ENCODE measurements at places on chromosomes 5 and 9.

GRCh38 chr9:96612966-96613589, 6.6 kb downstream of the CDC14B start:
- no peak for DNase-seq

DNA sequence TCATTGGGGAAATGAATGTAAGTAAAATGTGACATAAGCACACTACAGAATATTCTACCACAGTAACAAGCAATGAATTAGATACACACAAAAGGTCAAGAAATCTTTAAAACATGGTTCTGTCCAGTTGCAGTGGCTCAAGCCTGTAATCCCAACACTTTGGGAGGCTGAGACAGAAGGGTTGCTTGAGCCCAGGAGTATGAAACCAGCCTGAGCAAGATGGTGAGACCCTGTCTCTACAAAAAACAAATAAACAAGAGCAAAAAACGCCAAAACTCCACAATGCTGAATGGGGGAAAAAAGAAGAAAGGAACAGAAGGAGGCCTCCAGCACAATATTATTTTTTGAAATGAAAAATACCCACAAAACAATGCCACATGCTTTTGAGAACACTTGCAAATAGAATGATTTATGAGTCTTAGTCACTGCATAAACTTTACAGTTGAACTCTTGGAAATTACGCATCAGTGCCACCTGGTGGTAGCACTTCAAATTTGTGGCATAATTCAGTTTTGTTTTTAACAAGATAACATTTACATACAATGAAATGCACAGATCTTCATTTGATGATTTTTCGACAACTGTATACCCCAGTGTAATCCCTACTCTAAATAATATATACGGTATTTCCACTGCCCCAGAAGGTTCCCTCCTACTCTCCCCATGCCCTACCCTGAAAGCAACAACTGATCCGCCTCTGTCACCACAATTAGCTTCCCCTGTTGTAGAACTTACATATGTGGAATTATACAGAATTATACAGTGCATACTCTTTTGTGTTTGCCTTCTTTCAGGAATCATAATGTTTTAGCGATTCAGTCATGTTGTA, 14.4 kb upstream of the SPINK4 start:
- DNase-seq, result peak; percentile 79

DNA sequence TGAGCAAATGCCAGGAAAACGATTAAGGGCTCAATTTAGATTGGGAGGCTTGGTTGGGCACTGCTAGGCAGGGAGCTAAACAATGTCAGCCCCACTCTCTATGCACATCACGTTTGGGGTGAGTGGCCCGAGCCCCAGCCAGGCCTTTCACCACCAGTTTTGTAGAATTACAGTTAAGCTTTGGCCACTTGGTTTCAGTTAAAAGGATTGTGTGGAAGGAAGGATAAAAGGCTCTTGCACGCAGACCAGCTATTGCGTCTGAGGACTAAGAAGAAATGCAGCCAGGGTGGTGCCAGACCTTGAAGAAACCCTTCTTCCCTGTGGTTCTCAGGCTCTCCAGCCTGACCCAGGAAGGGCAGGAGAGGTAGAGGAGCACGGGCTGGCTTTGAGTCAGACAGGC, 125.3 kb upstream of the SLC44A1 start:
- no peak for DNase-seq

GRCh38 chr9:133615186-133615585, 6.0 kb upstream of the FAM163B start:
- DNase-seq, result no peak

GRCh38 chr9:93603011-93603410, 26.6 kb downstream of the PHF2 start:
- DNase-seq, result no peak

DNA sequence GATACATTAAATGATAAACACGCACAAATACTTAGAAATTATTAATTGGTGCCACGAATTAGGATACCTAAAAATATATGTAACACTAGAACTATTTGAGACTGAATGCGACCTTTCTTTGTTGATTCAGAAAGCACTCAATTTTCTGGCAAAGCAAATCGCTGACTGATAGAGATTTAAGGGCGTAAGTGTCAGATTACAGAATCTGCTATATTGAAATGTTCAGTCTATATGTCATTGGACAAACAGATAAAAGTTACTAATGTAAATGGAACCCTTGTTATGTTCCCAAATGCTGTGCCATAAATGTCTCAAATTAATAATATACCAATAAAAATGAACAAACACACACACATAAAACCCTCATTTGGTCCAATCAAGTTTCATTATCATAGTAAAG, 137.9 kb downstream of the MPDZ start:
- DNase-seq, result no peak

GRCh38 chr9:7739595-7739994, 60.0 kb downstream of the DMAC1 start:
- no peak for DNase-seq

DNA sequence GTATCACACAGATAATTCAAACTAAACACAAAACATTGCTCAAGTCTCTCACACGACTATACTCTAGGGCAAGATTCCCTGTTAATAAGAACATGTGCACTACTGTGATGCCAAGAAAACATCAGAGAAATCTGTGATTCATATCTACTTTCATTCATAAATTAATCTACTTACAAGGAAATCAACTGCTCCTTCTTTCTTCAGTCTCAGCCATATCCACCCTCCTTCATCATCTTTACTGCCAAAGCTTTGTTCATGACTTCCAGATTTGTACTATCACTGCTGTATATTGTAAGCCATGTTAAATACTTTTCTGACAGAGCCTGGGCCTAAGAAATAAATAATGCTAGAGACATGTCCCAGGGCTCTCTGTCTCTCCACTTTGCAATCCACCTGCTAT, 35.1 kb downstream of the CTNNAL1 start:
- DNase-seq, result peak; percentile 31

DNA sequence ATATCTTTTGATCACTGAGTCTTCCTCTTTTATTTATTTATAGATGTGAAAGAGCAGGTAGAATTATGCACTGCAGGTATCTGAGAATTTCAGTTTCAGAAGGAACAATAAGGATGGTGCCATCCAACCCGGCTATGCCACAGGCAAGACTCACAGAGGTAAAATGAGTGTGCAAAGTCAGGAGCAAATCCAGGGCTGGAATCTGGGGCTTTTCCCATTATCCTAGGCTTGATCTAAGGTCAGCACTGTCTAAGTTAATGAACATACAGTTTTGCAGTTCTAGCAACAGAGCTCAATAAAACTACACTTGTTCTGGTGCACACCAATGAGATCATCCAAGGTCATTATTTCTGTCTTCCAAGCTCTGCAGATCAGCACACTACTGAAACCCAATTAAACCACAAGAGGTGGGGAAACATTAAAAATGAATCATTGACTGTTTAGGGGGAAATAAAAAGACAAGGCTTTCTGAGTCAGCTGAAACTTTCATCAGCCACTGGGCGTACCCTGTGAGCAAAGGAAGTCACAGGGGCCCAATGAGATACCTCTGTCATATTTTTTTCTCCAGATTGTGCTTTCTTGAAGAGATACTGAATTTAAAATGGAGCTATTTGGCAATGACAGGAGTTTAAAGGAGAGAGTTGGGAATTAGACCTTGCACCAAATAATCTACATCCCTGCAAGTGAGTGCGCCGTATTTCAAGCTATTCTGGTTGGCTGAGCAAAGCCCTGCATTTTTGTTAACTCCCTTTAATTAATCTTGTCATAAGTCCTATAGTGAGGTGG, 662.2 kb upstream of the ZNF608 start:
- peak; percentile 82 for DNase-seq

DNA sequence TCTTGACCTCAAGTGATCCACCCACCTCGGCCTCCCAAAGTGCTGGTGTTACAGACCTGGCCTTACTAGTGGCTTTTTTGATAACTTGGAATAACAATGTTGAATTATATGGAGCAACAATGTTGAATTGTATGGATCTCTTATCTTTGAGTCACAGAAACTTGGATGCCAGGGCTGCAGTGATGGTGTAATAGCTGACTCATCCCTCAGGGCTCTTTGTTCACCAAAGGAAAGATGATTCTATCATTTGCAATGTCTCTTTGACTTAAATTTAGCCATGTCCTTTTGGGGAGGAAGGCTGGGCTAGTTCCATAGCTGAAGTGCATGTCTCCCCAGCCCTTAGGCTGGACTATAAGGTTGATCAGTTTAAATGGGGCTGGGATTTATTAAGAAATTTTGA, 172.3 kb downstream of the PDZD2 start:
- DNase-seq, result peak; percentile 89

DNA sequence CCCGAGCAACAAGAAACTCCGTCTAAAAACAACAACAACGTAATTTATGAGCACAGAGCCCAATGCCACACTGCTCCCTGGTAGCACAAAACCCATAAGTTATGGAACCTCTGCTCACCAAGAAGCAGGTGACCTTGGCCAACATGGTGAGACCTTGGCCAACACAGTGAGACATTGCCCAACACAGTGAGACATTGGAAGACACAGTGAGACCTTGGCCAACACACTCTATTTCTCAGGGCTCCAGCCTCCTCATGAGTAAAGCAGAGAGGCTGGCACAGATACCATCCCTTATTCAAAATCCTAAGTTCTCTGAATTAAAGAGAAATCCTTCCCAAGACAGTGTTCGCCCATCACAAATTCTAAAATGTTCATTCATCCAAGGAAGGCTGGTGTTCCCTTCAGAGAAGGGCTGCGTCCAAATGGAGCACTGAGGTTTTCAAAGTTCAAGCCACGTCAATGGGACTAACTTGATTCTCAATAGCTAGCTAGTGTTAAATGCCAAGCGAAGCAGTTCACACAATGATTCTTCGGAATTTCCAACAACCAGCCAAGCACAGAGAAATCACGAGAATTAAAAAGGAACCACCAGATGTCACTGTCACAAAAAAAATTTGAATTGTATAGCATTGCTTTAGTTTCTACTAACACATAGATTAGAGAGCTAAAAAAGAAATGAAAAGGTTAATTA, 29.5 kb downstream of the TTC39B start:
- peak; percentile 31 for DNase-seq

- DNase-seq, result no peak
Observed at GRCh38 chr9:18488886-18489285, 14.9 kb downstream of the ADAMTSL1 start.

- peak; percentile 3 for DNase-seq
Observed at GRCh38 chr9:110452227-110452801, 114.7 kb upstream of the TXNDC8 start.

DNA sequence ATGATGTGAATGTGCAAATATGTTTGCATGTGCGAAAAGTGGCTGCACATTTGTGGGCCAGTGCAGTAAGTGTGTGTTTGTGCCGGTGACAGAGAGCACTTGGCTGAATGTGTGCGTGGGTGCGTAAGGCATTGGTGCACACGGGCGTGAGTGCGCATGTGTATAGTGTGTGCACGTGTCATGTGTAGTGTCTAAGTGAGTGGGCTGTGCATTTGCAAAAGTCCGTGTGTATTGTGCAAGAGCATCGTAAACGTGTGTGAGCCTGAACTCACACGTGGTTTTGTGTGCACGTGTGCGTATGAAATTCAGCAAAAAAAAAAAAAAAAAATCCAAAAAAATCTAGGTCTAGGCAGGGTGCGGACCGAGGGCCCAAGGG, 6.5 kb upstream of the EBF1 start:
- DNase-seq, result peak; percentile 25

DNA sequence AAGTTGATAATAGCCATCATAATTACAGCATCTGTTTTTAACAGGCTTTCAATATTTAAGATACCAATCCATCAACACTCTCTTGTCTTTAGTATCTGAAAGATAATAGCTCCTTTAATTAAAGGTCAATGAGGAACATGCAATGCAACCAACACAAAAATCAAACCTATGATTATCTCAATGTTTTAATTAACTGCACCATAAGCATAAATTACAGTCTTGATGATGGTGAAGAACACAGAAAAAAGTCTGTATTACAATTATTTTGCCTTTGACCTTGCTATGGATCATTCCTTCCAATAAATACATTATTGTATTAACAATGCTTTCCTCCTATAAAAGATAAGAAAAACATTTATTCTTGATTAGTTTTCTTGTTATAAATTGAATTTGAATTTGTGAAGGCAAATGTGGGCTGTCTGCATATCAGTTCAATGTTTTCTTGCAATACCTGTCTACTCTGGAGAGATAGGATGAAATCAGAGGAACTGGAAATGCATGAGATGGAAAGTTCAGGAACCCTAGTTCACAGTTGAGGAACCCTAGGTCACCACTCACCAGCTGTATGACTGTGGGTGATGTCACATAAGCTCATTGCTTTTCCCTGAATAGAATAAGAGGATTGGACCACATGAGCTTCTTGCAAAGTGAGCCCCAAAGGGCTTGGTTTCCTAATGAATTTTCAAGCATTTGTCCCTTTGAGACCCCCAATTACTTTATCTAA, 58.5 kb upstream of the ANXA1 start:
- DNase-seq, result no peak

DNA sequence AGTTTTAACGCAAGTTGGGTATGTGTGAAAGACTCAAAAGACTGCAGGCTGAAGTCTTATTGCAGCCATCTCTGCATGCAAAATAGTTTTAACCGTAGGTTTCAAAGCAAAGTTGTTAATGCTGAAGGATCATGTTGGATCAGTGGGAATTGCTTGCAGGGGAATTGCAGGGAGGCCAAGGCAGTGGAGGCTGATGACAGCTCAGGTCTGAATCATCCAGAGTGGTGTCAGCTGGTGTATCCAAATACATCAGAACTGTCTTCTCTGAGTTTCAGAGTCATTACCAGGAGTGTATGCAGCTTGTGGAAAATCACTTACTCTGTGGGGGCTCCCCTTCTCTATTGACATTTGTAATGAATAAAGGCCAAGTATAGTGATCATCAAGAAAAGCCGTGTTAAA, 435.7 kb downstream of the SH3GL2 start:
- no peak for DNase-seq

DNA sequence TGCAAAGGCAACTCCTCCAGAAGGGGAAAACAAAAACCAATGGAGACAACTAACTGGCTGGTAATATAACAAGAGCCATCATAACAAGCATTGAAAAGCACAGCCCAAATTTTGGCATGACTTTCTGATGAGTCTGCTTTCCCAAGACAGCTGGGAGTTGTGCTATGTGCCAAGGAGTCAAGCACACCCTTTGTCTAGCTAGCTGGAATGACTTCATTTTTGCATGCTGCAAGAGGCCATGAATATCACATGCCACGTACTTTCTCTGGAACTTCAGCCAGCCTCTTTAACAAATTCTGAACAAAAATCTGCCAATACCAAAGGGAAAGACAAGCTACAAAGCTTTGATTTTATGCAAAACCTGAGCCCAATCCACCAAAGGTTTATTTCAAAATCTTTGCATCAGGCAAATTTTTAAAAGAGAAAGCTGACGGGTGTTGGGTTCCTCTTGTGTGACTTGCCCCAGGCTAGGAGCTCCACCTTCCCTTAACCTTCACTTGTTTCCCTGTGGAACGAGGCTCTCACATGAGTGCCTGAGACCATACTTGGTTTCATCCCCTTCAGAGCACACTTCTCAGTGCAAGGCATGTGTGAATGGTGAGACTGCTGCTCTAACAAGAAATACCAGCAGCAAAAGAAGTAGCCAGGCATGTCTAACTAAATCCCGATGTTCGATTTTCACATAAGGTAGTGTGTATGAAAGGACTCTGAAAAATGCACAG, 47.3 kb downstream of the S1PR3 start:
- DNase-seq, result peak; percentile 98

- no peak for DNase-seq
Observed at GRCh38 chr5:72093217-72093616, 14.1 kb upstream of the MAP1B start.

- DNase-seq, result no peak
Observed at GRCh38 chr9:90477535-90477934, 165.1 kb downstream of the DIRAS2 start.

- DNase-seq, result no peak
Observed at GRCh38 chr9:132698989-132699388, 28.7 kb downstream of the GTF3C4 start.
